ENCODE measurements at places on chromosomes 2 and 18.

DNA sequence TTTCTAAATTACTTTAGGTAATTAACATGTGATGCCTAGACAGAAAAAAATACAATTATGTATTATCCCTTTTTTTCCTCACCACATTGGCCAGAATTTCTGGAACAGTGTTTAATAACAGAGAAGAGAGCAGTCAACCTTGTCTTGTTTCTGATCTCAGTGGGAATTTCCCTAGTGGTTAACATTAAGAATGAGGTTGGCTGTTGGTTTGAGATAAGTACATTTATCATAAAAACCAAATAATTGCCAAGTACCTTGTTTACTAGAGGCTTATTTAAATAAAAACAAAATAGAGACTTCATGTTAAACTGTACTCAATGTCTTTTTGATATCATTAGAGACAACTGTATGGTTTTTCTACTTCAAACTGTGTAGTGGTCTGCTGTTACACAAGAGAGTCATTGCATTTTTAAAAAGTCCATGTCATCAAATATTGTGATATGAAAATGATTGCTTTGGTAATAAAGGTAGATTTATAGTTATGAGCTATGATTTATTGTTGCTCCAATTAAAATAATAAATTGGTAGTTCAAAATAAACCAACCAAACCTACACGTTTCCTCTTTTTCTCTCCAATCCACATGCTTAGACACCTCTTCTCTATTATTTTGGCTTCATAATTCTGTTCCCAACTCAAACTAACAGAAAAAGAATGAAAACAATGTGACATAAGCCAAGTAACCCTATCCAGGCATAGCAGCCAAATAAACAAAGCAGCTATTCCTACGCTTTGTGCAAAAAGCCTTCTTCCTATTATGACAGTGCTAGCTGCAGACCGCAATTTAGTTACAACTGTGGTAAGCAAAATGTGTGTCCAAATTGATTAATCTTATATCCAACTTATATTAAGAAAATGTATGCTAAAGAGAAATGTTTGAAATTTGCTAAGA, 20.9 kb upstream of the TANK start:
- DNase-seq: no peak

GRCh38 chr18:8424481-8424880, 184.8 kb upstream of the RAB12 start:
- no peak for DNase-seq

GRCh38 chr2:75982719-75983118, 272.0 kb upstream of the GCFC2 start:
- DNase-seq: no peak

DNA sequence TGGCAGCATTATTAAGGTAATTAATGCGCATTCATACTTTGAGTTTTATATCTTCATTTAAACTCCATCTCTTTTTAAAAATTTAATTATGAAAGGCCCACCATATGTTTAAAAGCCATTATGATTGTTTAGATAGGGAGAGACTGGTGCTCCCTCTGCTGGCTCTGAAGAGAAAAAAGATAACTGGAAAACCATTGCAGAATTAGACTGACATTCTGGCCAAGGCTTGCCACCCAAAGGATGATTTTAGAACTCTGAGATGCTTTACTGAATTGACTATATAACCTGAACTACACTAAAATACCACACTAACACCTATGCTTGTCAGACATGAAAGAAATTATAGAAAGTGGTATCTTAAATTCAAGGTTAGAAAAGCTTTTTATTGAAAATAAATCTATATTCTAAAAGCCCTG, 127.6 kb upstream of the SPOPL start:
- DNase-seq: peak; percentile 63

- no peak for DNase-seq
Measured at GRCh38 chr2:128389388-128390086, 70.9 kb upstream of the HS6ST1 start.

DNA sequence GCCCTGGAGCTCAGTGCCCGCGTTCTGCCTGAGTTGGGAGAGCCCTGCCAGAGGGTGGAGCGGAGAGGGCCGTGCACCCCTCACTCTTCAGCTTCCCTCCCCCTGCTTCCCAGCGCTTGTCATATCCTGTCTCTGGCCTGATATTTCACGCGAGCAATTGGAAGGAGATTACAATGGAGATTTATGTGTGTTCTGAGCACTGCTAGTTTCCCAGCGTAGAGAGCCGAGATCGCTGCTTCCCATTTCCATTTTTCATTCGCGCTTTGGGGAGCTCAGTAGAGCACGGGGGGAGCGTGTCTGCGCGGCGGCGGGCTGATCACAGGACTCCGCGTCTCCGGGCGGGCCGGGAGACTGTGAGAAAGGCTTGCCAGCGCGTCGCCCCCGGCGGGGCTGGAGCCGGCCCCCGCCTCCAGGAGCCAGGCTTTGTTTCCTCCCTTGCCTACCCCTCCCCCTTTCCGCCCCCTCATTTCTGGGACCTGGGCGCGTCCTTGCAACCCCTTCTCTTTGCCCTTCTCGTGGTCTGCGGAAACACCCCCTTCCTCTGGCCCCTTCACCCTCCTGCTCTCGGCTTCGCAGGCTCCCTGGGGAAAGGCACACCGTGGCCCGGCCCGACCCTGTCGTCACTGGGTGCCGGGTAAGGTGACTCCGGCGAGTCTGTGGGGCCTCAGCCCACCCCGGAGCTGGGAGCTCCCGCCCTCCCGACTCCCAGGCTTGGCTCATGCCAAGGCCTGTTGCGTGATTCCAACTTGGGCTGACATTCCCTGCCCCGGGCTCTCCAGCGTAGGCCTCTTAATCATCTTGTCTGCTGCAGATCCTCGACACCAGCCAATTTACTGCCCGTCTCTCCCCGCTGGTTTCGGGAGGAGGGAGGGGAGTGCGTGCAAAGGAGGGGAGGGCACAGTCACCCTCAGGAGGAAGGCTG, 5.8 kb downstream of the DLX2 start:
- DNase-seq: peak; percentile 70

- no peak for DNase-seq
Measured at GRCh38 chr18:49966090-49966489, 152.8 kb upstream of the ACAA2 start.

GRCh38 chr18:48022531-48023329, 92.3 kb upstream of the SMAD2 start:
- peak; percentile 84 for DNase-seq

DNA sequence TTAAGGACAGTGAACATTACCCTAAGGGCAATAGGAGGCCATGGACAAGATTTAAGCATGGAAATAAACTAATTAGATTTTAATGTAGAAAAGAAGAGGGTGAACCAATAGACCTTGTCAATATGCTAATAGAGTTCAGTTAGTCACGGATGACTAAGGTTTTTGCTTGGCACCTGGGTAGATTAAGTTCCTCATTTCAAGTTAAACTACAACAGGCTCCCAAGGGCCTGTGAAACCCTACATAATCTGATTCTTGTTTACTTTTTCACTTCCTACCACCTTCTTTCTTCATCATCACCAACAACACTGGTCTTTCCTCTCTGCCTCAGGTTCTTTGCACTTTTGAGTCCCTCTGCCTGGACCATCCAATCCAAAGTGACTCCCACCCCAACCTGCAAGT, 14.8 kb downstream of the SP110 start:
- DNase-seq: no peak

DNA sequence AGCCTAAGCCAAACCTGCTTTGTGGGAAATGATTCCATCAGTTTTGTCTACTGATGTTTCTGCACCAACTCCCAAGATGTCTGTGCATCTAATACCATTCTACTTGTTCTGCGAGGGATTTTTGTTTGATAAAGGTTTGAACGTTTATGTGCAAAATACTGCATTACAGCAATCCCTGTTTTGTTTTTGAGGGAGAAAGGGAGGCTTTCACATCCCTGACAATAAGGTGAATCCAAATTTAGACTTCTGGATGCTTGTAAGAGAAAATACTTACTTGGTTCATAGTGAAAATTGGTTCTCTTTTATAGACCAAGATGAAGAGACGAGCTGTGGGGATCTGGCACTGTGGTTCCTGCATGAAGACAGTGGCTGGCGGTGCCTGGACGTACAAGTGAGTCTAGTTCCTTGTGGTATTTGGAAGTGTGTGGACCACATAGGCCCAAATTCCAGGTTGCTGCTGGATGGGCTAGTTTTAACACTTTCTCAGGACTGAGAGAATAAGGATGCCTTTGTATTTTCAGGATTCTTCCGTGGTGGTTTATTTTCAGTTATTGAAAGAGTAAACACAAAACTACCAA, 1.1 kb downstream of the RPL37A start:
- no peak for DNase-seq

- no peak for DNase-seq
Measured at GRCh38 chr2:193581807-193582206, 1387.1 kb upstream of the TMEFF2 start.

- DNase-seq: no peak
Measured at GRCh38 chr2:200742426-200742825, 69.3 kb upstream of the BZW1 start.

GRCh38 chr2:193141-193671, 70.6 kb downstream of the SH3YL1 start:
- DNase-seq: no peak

DNA sequence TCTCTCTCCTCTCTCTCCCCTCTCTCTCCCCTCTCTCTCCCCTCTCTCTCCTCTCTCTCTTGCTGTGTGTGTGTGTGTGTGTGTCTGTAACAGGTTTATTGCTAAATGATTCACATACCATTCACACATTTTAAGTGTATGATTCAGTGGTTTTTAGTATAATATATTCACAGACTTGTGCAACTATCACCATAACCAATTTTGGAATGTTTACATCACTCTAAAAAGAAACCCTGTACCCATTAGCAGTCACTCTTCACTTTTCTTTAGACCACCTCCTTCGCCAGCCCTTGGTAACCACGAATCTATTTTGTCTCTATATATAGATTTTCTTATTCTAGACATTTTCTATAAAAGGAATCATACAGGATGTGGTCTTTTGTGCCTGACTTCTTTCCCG, 11.4 kb downstream of the THNSL2 start:
- peak; percentile 24 for DNase-seq

GRCh38 chr18:76476665-76477561, 18.1 kb downstream of the ZNF516 start:
- peak; percentile 32 for DNase-seq

DNA sequence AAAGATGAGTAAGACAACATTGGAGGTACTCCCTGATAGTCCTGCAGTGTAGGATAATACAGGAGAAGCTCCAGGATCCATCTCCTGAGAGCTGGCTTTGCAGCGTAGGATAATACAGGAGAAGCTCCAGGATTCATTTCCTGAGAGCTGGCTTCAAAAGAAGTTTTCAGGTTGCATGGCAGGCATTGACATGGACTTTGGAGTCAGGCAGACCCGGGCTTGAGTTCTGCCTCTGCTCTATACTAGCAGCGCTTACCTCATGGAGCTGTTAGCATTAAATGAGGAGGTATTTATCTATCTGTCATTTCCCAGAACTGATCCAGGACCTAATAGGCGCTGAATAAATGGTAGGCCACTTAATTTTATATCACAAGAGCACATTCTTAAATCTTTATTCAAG, 97.8 kb downstream of the FMNL2 start:
- DNase-seq: no peak

All from SK-MEL-5 (cell line).